GDM1 (cell line): ENCODE measurements at places on chromosomes 12 and 14.

DNA sequence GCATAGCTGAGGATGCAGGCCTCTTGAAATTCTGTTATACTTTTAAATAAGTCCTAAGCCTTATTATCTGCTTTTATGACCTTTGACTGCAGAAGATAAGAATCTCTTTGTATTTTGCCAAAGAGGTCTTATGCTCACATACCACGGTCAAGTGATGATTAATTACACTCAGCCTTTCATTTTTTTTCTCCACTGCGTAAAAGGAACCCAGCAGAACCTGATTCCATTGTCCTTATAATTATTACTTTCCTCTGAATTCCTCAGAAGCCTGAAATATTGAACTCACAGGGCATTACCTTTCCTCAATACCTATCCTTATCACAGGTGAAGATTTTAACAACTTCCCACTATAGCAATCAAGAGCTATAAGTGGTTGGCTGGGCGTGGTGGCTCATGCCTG is 498.7 kb upstream of the RPL10L start:
- no peak for DNase-seq

DNA sequence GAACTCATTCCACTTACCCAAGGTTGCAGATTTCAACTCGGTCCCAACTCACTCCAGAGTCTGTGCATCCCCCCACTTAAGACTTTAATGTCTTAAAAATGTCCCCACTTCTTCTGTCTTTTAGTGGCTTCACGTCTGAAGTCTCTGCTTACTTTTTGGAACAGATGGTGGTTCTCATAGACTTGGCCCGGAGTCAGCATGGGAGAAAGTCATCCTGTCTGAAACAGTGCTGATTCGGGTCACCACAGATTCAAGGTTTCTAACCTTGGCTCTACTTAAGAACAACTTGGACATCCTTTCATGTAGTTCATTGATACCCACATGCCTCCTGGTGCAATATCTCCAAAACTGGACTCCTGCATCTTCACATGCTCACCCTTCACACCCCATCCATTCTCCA is 26.0 kb downstream of the CHST11 start:
- no peak for DNase-seq

DNA sequence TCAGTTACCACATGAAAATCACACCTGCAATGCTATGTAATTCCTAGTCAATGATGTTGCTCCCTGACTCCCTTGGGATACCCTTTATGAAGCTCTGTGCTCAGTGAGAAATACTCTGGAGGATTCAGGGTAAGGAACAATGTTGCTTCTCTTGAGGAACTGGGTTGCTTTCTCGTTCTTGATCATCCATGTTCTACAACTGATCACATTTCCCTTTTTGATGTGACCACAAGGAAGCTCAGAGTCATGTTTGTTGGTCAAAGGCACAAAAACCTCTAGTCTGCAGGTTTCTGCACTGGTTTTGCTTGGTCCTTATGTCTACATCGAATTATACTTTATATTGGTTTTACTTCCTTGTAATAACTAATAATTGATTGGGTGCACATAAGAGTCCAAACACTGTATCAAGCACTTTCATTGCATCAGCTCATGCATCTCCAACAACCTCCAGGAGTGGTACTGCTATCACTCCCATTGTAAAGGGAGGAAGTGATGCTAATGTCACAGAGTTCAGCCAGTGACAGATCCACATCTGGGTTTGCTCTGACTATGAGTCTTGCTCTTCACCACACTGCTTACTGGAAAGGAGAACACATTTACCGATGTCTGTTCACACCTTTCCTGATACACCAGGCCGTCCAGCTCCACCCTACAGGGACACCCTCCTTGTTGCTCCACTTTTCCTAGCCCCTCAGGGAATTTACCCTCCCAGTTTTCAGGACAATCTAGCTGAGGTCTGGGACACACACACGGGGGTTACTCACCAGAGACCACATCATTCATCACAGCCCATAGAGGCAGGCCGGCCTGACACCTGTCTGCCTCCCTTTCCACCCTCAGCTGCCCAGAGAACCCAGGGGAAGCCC is 41.0 kb downstream of the CMKLR1 start:
- DNase-seq, result no peak

DNA sequence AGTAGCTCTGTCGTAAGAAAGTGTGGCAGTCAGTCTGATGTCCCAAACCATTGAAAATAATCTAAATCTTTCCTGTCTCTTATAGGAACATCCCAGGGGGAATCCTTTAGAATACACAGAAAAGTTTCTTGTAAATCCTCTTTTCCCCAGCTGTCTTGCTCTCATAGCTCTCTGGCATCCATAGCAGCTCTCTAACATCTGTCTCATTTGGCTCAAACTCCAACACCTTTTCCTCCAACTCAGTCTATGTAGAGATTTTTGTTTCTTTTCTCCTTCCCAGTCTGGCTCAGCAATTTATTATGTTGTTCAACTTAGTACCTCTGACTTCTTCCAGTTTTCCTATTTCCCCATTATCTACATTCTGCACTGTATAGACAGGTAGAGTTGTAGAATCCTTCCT is 84.4 kb upstream of the NEDD1 start:
- no peak for DNase-seq

GRCh38 chr14:24057867-24058259 is 6.1 kb downstream of the CARMIL3 start:
- no peak for DNase-seq

DNA sequence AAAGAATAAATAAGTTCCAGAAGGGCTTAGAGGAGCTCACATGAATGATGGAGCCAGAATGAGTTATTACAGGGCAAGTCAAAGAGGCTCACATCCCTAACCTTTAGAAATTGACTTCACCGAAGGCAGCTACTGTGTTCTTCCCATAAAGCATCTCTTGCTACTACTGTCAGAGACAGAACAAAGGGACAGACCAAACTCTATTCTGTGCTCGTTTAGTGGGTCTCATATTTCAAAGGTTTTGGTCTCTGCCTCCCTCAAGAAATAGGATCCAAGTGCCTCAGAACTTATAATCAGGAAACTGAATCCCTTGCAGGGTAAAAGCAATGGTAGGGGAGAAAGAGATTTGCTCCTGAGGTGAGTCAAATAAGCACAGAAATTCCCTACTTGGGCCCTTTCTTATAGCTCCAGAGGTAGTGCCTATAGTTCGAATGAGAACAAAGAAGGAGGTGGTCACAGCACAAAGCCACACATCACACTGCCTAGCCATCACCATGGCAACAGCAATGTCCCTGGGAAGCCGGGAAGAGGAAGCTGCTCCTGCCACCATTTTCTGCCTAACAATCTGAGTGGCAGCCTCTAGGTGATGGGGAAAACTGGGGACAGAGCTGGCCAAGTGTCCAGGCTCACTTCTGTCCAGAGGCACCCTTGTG is 294.9 kb downstream of the FOXN3 start:
- DNase-seq, result no peak

- DNase-seq, result no peak
These were observed 20.6 kb downstream of the SGPP1 start for GRCh38 chr14:63707216-63707615.

DNA sequence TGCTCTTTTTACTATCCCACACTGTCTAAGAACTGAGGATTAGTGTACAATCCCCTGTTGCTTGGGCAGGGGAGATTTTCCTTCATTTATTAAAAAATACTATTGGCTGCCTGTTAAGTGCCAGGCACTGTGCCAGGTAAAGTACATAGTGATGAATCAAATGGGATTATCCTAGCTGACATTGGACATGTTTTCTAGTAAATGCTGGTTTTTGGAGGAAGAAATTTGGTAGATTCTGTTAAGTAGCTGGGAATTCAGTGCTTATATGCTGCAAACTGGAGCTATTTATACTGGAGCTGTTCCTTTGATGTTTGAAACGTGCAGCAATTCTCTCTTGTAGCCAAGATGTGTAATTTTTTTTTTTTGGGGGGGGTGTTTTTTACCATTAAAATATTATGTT is 299.6 kb downstream of the EMP1 start:
- DNase-seq, result no peak

DNA sequence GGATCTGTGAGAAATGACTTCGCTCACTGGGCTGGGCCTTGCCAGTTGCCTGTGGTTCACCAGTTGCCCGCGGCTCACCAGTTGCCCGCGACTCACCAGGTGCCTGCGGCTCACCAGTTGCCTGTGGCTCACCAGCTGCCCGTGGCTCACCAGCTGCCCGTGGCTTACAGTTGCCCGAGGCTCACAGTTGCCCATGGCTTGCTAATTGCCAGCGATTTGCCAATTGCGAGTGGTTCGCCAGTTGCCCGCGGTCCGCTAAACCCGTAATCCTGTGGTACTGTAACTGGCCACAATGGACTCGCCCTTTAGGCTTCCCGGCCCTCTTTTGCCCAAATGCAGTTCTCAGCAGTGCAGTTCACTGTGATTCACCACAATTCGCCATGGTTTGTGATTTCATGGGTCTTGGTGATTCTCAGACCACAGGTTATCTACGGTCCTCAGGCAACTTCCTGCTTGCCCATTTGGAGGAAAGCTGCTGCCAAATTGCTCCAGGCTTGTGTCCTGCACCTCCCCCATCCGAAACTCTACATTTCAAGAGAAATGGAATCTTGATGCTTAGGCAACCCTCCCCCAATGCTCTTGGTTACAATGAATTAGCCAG is 15.0 kb upstream of the MEG3 start:
- no peak for DNase-seq

DNA sequence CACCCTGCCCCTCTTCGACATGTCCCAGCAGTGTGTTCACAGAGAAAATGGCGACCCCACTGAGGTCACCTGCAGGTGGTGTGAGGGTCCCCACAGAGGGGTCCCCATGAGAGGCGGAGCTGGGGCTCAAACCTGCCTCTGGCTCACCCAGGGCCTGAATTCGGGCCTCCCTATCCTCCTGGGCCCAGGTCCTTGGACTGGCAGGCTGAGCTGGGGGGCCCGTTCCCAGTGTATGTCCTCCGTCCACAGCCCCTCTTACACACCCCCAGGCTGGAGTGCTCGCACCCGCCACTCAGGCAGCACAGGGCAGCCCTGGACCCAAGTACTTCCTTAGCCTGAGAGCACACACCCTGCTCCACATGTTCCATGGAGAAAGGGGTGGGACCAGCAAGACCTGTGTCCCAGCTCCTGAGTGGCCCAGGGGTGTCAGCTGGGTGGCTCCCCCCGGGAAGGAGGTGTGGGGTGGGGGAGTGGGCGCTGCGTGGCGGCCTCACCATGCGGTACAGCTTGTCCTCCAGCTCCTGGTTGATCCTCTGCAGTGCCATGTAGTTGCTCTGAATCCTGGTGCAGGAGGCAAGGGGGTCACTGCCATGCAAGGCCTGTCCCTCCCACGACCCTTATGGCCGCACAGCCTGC is 42.6 kb downstream of the BEGAIN start:
- no peak for DNase-seq

- no peak for DNase-seq
These were observed 23.3 kb downstream of the CHST11 start for GRCh38 chr12:104480012-104480411.

DNA sequence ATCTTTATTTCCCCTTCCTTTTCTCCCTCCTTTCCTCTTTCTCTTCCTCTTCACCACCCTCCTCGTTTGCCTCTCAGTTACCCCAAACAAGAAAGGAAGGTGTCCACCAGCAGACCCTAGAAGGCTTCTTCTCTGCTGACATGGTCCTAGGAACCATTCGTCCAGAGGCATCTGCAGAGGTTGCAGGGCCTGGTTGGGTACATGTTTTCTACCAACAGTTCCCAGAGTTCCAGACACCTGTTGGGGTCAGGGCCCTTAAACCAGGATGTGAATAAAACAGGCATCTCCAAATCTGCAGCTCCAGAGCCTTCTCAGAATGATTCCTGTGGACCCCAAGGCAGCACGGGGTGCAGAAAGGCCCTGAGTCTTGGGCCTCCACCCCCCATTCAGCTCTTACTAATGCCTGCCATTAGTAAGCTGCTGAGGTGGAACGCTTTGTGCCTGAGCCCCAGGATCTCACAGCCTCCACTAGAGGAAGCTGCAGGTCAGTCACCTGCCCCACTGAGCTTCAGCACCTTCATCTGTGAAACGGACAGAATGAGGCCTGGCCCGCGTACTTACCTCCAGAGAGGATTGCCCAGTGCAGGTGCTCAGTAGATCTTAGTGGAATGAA is 130.4 kb downstream of the DICER1 start:
- no peak for DNase-seq

DNA sequence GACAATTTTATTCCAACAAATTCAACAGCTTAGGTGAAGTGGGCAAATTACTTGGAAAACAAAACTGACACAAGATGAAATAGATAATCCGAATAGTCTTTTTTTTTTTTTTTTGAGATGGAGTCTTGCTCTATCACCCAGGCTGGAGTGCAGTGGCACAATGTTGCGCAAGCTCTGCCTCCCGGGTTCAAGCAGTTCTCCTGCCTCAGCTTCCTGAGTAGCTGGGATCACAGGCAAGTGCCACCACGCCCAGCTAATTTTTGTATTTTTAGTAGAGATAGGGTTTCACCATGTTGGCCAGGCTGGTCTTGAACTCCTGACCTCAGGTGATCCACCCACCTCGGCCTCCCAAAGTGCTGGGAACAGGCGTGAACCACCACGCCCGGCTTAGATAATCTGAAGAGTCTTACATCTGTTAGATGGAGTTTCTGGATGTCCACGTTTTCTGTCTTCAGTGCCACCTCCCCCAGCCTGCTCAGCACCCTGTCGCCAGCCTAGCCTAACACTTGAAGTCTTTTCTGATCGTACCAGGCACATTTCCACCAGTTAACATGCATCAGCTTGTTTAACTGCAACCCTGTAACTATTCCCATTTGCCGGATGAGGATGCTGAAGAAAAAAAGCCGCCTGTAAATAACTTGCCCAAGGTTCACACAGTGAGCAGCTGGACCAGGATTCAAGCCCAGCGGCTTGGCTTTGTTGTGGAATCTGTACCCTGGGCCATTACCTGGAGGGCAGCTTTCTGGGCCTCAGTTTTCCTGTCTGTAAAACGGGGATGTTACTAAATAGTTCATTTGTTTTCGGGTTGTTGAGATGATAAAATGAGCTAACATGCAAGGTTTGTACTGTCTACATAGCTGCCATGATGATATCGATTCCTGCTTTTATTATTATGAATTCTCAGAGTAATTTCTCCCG is 26.4 kb downstream of the FBRSL1 start:
- no peak for DNase-seq

DNA sequence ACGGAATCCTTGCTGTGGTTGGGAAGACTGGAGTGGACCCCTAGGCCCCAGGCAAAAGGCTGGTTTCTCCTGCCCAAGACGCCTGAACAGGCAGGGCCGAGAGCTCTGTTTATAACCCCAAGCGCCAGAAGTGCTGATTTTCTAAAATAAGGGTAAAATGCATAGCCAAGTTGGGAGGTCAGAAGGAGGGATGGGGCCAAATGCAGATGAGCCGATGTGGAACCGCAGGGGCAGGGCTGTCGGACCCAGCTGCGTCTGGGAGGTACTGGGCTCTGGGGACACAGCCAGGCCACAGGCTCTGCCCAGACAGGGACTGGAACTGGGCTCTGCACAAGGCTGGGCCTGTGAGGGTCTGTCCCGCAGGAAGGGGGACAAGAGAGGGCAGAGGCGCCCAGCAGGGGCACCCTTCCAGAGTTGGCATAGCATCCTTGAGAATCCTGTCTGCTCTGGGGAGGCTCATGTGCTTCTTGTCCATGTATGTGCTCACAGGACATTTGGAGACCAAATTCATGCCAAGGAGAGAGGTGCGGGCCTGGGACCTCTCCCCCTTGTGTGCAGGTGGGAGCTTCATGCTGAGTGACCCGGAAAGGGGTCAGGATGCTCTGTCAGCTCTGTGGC is 49.1 kb downstream of the JAG2 start:
- DNase-seq, result no peak

GRCh38 chr12:55043542-55043941 is 23.8 kb downstream of the NEUROD4 start:
- no peak for DNase-seq

- no peak for DNase-seq
These were observed 3.6 kb downstream of the LARP4 start for GRCh38 chr12:50404307-50404706.
